ENCODE measurements at places on chromosomes 7 and 10. TPM values are rescaled to one million over a fixed set of nuclear protein-coding genes. Genes with fewer than 3 reads are reported as not detected.

DNA sequence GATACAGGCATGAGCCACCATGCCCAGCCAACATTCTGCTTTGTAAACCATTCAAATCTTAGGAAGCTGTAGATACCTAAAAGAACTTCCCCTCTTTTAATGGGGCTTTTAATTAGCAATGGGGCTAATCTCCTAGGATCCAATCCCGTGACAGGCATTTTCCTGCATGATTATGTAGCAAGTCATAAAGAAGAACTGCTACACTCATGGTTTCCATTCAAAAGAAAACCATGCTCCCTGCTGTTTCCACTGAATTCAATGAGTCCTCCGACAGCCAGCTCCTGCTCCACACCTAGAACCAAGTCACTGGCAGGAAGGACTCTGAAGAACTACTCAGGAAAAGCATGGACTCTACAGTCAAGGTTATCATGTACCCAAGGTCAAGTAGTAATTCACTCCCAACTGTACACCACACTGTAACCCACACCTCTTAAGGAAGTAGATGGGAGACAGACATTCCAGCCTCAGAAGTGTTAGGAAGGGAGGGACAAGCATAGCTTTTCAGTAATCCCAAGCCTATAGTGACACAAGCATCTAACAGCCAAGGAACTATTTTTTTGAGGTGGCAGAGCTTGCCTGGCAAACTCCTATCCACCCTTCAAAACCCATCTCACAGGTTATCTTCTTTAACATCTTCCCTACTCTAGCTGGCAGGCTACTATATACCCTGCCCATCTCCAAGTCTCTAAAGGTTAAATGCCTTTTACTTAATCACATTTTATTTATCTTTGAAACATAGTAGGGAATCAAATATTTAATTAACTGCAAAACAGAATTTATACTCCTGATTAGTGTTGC, 47.5 kb downstream of the CTBP2 start:
- DNase-seq = no peak

- no peak for DNase-seq
Observed at GRCh38 chr10:116444527-116445142, 17.0 kb downstream of the PNLIPRP3 start.

GRCh38 chr7:150974468-150975391, 3.4 kb downstream of the KCNH2 start:
- peak; percentile 83 for DNase-seq

DNA sequence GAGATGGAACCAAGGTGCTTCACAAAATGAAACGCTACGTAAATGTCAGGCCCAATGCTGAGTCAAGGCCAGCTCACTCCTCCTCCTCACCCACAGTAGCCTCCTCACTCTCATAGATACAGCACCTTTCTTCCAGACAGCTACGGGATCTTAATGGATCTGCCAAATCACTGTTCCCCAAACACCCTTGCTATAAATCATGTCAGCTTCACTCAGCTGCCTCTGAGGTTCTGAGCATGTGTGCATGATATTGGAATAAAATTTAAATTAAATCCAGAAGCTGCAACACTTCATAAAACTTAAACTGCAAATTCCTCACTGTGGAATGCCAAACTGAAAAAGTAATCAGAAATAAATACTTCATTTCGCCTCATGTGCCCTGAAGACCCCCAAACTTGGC, 14.7 kb upstream of the CPXM2 start:
- no peak for DNase-seq

Gene SUN3
- total RNA-seq = not detected

Gene AS3MT
- total RNA-seq = 0.65 TPM
